ENCODE measurements at places on chromosomes 5 and 9.
A peak's percentile ranks its signal among the peaks of the same experiment; 100 is the strongest.

GRCh38 chr9:131396626-131397025 is 2.7 kb downstream of the PRRC2B start:
- no peak for DNase-seq

- DNase-seq, result no peak
Observed at GRCh38 chr5:110623874-110624273, 102.6 kb downstream of the TMEM232 start.

DNA sequence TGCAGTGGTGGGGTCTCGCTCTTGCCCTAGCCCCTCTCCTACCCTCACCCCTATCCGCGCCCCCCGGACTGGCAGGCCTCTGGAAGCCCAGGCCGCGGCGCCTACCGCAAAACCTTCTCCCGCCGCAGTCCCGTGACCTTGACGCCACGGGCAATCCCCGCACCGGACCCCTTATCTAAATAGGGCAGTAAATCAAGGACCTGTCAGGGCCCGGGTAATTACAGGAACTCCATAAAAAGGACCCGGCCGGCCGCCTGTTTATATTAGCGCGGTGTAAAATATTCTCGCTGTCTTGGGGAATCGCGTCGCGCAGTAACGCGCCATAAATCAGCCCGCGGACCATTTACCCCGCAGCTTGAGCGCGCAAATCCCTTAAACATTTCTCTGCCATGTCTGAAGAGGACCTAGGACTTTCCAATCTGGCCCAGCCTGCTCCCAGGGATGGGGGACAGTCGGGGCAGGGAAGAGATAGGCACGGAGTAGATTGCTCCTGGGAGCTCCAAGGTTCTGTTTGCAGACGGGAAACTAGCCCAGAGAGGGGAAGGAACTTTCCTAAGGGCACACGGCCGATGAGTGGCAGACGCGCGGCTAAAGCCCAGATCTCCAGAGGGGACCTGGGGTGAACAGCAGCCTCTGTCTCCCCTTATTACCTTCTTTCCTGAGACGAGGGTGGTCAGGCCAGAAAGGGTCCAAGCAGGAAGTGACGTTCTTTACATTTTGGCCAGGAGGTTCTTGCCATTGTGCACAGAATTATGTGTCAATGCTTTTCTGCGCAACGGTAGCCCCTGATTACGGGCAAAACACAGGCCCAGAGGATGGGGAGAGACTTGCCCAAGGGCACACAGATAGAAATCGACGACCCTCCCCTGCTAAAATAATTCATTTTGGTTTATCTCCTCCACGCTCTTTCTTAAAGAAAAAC is 4.8 kb upstream of the HAND1 start:
- DNase-seq, result no peak

- peak; percentile 41 for DNase-seq
Observed at GRCh38 chr5:59380350-59380951, 513.1 kb downstream of the PDE4D start.

- DNase-seq, result no peak
Observed at GRCh38 chr5:151721087-151721646, 34.5 kb upstream of the SPARC start.

DNA sequence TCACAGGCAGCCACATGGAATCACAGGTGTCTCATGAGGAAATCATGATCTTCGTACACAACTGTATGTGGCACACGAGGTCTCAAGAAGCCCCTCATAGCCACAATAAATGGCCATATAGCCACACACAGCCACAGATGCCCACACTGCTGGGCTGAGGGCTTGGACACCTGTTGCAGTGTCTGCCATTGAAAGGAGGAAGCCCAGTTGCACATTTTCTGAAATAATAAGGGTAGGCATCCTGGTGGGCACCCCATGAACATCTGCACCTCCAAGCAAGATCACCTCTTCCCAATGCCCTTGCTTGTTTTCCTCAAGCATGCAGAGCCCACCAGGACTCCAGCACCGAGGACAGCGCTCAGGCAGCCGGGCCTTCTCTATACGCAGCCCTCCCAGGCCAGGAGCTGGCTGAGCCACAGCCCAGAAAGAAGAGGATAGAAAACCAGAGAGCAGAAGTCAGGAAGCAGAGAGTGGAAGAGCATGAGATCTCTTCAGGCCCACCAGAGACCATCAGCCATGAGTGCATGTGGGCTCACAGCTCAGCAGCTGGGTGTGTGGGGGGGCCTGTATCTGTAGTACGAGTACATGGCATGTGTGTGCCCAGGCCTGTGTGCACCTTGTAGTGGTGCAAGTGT is 1.0 kb upstream of the ACSL6 start:
- DNase-seq, result no peak

GRCh38 chr5:34639852-34640626 is 16.1 kb upstream of the RAI14 start:
- DNase-seq, result no peak

- no peak for DNase-seq
Observed at GRCh38 chr5:59236448-59236847, 653.6 kb downstream of the RAB3C start.

DNA sequence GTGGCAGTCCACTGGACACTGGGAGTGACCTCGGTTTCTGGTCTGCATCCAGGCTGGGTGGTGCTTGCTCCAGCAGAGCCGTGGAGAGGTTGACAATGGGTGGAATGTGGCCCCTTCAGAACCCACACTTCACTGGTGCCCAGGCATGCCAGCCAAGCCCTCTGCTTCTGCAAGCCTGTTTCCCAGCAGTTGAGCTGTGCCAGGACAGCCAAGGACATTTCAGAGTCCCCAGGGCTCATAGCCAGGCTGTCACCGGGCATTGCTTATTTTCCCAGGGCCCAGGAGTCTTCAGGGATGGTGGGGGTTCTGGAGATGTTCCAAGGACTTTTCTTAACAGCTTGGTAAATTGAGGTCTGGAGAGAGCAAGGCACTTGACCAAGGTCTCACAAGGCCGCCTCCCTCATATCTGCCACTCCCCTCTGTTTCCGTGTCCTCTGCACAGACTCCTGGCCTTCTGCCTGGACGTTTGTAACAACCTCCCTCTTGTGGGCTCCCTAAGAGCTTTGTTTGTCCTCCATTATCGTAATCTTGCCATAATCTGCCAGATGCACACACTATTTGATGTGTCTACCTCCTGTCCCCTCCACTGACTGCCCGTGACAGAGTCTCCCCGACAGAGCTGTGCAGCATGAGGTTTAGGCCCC is 3.8 kb upstream of the NDST1 start:
- DNase-seq, result no peak

DNA sequence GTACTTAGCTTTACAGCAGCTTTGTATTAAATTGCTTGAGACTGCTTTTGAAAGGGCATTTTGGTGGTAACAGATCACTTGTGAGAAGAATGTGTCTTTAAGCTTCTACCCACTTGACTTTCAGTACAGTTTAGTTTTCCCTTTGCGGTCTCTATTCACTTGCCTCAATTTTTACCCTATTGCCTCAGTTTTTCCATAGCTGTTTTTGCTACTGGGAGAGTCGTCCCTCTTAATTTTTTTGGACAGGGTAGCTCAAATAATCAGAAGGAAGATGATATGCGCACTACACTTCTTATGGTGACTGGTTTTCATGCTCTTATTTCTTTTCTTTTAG is 18.8 kb downstream of the UGCG start:
- DNase-seq, result no peak

DNA sequence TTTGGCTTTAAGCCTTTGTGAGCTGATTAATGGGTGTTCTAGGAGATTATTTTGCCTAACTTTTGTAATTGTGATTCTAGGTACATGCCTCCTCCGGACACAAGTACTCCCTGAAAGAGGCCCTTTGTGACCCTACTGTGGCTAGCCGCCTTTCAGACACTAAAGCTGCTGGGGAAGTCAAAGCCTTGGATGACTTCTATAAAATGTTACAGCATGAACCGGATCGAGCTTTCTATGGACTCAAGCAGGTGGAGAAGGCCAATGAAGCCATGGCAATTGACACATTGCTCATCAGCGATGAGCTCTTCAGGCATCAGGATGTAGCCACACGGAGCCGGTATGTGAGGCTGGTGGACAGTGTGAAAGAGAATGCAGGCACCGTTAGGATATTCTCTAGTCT is 13.6 kb downstream of the ITGA1 start:
- DNase-seq, result no peak

- DNase-seq, result no peak
Observed at GRCh38 chr9:13239660-13240059, 39.8 kb downstream of the MPDZ start.

DNA sequence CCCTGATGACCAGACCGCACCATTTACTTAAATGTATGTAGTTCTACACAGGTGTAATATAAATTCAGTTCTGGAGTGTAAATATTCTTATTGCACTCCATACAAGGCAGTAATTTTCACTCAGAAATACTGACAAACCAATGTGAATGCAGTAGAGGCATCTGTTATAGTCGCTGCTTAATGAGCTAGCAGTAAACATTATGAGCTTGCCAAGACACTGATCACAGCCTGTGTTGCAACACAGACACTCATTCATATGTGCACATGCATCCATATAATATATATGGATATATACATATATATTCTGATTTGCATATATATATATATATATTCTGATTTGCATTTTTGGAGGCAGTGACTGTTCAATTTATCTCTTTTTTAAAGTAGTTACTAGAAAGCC is 435.1 kb upstream of the ST8SIA4 start:
- DNase-seq, result no peak

GRCh38 chr5:119275146-119275545 is 80.7 kb upstream of the TNFAIP8 start:
- DNase-seq, result no peak

- DNase-seq, result no peak
Observed at GRCh38 chr5:3354606-3355005, 241.0 kb upstream of the IRX1 start.

GRCh38 chr9:128337936-128338335 is 2.4 kb upstream of the SLC27A4 start:
- DNase-seq, result no peak

DNA sequence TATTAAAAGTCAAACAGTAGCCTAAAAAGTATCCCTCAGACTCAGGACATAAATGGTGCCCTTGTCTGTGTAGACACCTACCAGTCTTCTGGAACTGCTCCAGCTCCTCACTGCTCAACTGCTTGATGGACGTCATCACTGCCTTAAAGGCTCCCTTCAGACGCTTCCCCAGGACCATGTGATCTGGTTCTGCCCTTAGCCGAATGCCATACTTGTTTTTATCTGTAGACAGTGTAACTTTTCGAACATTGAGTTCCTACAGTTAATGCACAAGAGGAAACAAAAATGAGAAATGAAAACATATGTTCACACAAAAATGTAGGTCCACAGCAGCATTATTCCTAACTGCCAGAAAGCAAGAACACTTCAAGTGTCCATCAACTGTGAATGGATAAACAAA is 46.2 kb downstream of the IARS1 start:
- DNase-seq, result no peak

DNA sequence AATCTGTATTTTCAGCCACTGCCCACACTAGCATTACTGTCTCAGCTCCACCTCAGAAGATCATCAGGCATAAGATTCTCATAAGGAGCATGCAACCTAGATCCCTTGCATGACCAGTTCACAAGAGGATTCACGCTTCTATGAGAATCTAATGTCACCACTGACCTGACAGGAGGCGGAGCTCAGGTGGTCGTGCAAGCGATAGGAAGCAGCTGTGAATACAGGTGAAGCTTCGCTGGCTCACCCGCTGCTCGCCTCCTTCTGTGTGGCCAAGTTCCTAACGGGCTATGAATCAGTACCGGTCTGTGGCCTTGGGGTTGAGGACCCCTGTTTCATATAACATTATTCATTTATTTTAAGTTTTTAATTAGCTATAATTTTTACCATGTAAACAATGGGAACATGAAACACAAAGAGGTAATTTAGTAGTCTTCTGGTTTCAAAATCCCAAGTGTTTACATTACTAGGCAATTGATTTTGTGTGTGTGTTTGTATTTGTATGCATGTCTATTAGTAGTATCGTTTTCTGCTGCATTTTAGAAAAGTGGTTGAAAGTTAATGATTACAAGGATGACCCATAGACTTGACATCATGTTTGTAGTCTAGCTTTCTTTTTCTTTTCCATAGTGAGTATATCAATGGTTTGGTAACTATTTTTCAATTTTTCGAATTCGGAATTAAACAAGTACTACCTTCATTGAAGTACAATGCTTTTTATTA is 159.4 kb downstream of the TENT4A start:
- no peak for DNase-seq

DNA sequence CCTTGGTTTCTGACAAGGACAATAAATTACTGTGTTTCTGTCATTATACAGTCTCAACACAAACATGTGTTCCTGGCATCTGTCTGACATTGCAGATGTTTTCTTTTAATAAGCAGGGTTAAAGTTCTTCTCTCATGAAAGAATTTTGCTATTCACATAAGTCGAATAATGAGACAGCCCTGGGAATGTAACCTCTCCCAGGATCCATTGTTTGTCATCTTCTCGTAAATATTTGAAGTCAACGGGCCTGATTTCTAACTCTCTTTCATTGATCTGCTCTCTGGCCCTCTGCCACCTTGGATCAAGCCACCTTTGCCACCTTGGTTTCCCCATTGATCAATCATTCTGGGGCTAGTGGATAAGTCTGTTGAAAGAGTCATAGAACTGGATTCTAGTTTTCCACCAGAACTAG is 12.9 kb upstream of the CAST start:
- no peak for DNase-seq

DNA sequence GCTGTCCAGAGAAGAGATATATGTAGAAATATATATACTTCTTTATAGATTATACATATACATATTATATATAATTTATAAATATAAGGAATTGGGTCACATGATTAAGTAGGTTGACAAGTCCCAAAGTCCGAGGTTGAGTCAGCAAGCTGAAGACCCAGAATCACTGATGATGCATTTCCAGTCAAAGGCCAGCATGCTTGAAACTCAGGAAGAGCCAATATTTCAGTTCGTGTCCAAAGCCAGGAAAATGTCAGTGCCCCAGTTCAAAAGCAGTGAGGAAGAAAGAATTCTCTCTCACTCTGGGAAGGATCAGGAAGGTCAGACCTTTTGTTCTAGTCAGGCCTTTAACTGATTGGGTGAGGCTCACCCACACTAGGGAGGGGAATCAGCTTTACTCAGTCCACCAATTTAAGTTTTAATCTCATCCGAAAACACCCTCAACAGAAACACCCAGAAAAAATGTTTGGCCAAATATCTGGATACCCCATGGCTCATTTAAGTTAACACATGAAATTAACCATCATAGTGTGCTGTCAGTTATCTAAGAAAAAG is 42.0 kb upstream of the LVRN start:
- no peak for DNase-seq

GRCh38 chr5:132027027-132027426 is 15.6 kb upstream of the ACSL6 start:
- DNase-seq, result no peak
